SJCRH30 (cell line): ENCODE measurements at places on chromosomes 3 and 15. TPM values are rescaled to one million over a fixed set of nuclear protein-coding genes. Genes with fewer than 3 reads are reported as not detected.

The PLA2G4D gene
- total RNA-seq = not detected in 2 replicates

The NEK10 gene
- 1.1 and 1.7 TPM in 2 replicates for total RNA-seq

The CCR5 gene
- not detected in 2 replicates for total RNA-seq

The ERC2 gene
- total RNA-seq = 6.3 and 9.3 TPM in 2 replicates

The HCLS1 gene
- total RNA-seq = 0.68 and 1.9 TPM in 2 replicates

The TMC3 gene
- total RNA-seq = 0.06 TPM in 1 of 2 replicates, not detected in the other

The SLC28A2 gene
- not detected in 2 replicates for total RNA-seq

The ATP13A5 gene
- total RNA-seq = 0.03 and 0.06 TPM in 2 replicates

The THAP10 gene
- 5.5 and 6.8 TPM in 2 replicates for total RNA-seq

The PLAAT1 gene
- total RNA-seq = 25.2 and 27.1 TPM in 2 replicates

The GOLGB1 gene
- total RNA-seq = 31.6 and 33.9 TPM in 2 replicates

The SERINC4 gene
- not detected in 2 replicates for total RNA-seq

The SYNPR gene
- total RNA-seq = not detected in 2 replicates

The SLC9C1 gene
- not detected in 2 replicates for total RNA-seq

The GRM7 gene
- total RNA-seq = 0.04 TPM in 1 of 2 replicates, not detected in the other

The THBS1 gene
- 24.3 and 24.4 TPM in 2 replicates for total RNA-seq

The SEMA6D gene
- 0.71 and 0.81 TPM in 2 replicates for total RNA-seq

The GPR87 gene
- total RNA-seq = not detected in 2 replicates

The SCAANT1 gene
- total RNA-seq = not detected in 2 replicates

The GOLGA6L7 gene
- total RNA-seq = 0.06 and 0.15 TPM in 2 replicates

The SPINT1 gene
- not detected in 2 replicates for total RNA-seq

The TAGLN3 gene
- total RNA-seq = 19.1 and 19.8 TPM in 2 replicates

The AADACL2 gene
- total RNA-seq = not detected in 2 replicates

The OR5K1 gene
- not detected in 2 replicates for total RNA-seq

The CORO2B gene
- total RNA-seq = not detected in 2 replicates

The LEKR1 gene
- 0.61 and 0.91 TPM in 2 replicates for total RNA-seq

The GOLGA8S gene
- total RNA-seq = 0.02 TPM in 1 of 2 replicates, not detected in the other

The REC114 gene
- not detected in 2 replicates for total RNA-seq

The COL6A6 gene
- total RNA-seq = 0.06 and 0.08 TPM in 2 replicates

The GLDN gene
- 0.18 and 0.43 TPM in 2 replicates for total RNA-seq

The ARNT2 gene
- 2.2 and 2.5 TPM in 2 replicates for total RNA-seq
